ENCODE measurements at places on chromosomes 6 and 20. TPM values are rescaled to one million over a fixed set of nuclear protein-coding genes. Genes with fewer than 3 reads are reported as not detected.

LAMP5 gene
- total RNA-seq: 0.12 TPM

CCN6 gene
- total RNA-seq: 0.24 TPM

BCLAF1 gene
- 75.3 TPM for total RNA-seq

SLC52A3 gene
- not detected for total RNA-seq

KIZ gene
- total RNA-seq: 15.7 TPM

SLC32A1 gene
- not detected for total RNA-seq

CCM2L gene
- total RNA-seq: not detected

HUS1B gene
- total RNA-seq: 0.98 TPM

CNBD2 gene
- total RNA-seq: 6.8 TPM

OPRM1 gene
- not detected for total RNA-seq

POPDC3 gene
- total RNA-seq: 66.4 TPM

SPATS1 gene
- not detected for total RNA-seq

ANKRD66 gene
- total RNA-seq: not detected

ARFRP1 gene
- 69.0 TPM for total RNA-seq

PRRC2A gene
- total RNA-seq: 53.7 TPM
